Activated CD4-positive, alpha-beta T cell treated with anti-CD3 and anti-CD28 coated beads for 36 hours (primary cell): ENCODE measurements at places on chromosomes 5 and 9.
A peak's percentile ranks its signal among the peaks of the same experiment; 100 is the strongest.

DNA sequence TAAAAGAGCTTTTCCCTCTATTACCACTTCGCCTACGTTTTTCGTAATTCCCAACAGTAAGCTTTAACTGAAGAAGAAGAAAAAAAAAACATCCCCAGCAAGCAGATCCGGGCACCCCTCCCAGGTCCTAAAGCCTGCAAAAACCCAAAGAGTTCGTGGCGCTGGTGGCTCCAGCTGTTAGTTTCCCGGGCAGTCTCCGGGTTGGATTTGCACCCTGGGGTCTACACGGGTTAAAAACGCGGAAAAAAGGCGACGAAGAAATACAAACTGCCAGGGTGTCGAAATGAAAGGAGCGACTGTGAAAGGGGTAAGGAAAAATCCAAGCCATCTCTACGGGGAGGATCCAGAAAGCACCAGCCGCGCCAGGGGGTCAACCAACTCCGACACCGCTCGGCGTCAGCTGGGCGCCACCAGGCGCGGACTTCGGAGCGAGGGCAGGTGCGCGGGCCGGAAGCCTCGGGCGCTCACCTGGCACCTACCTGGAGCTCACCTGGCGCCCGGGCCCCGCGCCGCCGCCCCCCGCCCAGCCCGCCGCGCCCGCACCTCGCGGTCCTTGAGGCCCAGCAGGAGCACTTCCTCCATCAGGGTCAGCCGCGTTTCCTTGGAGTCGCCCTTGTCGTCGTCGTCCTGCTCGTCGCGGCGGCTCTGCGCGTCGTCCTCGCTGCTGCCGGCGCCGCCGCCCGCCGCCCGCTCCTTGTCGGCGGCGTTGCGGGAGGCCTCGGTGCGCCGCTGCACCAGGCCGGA, 680 bp downstream of the GOLPH3 start:
- peak; percentile 67 for DNase-seq

DNA sequence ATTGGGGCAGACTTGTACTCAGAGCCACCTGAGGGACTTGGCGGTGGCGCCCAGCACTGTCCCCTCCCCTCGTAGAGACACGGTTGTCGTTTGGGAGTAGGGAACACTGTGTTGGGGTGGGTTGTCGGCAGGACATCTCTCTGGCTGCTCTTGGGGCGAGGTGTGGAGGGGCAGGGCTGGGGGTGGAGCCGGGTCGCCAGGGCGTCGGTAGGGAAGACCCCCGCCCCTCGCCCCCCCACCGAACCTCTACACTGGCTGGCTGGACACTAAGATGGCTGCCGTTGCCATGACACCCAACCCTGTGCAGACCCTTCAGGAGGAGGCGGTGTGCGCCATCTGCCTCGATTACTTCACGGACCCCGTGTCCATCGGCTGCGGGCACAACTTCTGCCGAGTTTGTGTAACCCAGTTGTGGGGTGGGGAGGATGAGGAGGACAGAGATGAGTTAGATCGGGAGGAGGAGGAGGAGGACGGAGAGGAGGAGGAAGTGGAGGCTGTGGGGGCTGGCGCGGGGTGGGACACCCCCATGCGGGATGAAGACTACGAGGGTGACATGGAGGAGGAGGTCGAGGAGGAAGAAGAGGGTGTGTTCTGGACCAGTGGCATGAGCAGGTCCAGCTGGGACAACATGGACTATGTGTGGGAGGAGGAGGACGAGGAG, 778 bp downstream of the TRIM41 start:
- peak; percentile 73 for DNase-seq

- no peak for DNase-seq
Measured at GRCh38 chr5:81800797-81801196, 49.9 kb upstream of the SSBP2 start.

- DNase-seq, result no peak
Measured at GRCh38 chr5:169442403-169442874, 141.1 kb upstream of the SPDL1 start.

DNA sequence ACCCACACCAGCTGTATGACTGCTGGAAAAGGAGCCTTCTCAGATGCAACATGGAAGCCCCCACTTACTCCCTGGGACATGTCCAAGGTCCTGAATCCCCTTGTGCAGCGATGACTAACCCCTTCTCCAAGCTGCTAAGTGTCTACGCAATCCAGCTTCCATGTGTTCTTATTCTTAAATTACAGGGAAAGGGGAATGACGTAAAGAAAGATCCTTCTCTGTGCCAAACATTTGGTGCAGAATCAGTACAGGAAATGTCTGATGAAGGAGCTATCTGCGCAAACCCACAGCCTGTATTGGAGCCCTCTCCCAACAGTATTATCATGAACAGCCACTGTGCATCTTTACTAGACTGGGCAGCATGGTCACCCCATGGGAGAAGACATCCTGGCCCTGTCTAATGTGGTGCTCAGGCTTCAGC, 183.2 kb downstream of the FRMD3 start:
- no peak for DNase-seq

DNA sequence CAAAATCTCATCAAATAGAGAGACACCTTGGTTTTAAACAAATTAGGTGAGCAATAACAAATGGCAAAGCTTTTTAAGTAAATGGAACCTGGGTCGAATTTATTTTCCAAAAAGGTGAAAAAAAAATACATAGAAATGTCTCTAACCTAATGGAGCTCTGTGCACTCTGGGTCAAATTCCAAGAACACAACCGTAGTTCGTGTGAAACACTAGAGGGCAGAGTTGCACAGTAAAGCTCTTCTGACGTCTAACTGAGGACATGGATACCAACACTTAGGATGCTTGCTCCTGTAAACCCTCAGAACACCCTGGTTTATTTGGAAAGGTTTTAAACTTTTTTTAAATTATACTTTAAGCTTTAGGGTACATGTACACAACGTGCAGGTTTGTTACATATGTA, 18.9 kb downstream of the MARCHF11 start:
- peak; percentile 35 for DNase-seq

DNA sequence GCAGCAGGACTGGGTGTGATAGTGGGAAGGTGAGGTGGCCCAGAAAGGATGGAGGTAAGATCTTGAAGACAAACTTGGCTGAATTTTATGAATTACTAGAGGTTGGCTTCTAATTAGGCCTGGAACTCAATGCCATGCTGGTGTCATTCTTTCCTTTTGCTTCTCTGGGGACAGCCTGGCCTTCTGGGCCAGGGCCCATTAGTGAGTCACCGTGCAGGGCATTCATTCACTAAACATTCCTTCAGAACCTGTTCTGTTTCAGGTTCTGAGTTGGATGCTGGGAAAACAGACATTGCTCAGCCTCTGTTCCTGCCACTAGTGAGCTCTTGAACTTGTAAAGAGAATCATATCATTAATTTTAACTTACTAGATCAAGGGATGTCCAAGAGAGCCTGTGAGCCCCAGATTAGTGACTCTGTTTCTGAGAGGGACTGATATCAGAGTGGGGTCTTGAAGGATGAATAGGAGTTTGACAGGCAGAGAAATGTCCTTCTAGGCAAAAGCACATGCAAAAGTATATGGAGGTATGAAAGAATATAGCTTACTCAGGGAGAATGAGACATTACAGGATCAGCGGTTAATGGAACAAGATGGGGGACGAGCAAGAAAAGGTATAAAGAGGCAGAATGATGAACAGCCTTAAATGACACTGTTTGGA, 66.5 kb downstream of the LHX2 start:
- DNase-seq, result no peak

DNA sequence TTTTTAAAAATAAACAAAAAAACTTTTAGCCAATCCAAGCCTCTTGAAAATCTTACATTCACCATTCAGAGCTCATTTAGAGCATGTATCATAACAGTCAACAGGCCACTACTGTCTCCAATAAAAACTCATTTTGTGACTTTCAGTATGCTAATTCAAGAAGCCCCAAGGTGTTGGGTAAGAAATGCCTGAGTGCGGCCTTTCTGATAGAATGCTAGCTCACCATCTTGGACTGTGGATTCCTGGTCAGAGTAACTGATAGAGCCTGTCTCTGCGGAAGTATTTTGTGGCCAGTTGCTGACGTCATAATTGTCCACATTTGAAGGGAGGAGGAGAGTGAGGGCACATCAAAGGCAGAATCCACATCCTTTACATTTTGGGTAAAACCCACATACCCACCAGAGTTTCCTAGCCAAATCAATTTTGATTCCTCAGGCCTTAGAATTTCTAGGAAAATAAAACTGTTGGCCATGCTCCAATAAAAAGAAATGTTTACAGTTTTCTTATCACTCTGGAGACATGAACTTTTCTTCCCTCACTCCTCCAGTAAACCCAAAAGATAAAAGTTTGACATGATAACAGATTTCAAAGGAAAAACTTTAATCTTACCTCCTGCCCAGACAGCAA, 41.1 kb upstream of the ERCC6L2 start:
- no peak for DNase-seq

- DNase-seq, result no peak
Measured at GRCh38 chr5:174572591-174572990, 151.8 kb upstream of the MSX2 start.

- peak; percentile 25 for DNase-seq
Measured at GRCh38 chr9:133869674-133870405, 122.3 kb downstream of the VAV2 start.

- DNase-seq, result no peak
Measured at GRCh38 chr5:112117551-112117950, 301.5 kb downstream of the EPB41L4A start.

GRCh38 chr5:7445068-7445467, 49.1 kb downstream of the ADCY2 start:
- DNase-seq, result no peak

DNA sequence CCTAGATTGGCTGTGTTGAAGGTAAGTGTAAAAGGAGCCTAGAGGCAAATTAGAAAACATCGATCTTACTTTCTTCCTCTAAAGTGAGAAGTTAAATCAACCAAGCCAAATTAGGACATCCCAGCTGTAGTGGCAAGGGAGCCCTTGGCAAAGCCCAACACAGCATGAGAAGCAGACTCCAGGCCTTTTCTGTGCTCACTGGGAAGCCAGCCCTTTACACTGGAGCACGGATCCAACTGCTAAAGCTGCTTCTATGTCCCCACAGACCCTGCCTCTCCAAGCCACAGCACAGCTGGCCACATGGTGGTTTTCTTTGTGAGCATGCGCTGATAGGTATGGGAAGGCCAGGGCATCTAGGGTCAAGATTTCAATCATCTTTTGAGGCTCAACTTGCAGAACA, 94.1 kb downstream of the APBA1 start:
- no peak for DNase-seq

DNA sequence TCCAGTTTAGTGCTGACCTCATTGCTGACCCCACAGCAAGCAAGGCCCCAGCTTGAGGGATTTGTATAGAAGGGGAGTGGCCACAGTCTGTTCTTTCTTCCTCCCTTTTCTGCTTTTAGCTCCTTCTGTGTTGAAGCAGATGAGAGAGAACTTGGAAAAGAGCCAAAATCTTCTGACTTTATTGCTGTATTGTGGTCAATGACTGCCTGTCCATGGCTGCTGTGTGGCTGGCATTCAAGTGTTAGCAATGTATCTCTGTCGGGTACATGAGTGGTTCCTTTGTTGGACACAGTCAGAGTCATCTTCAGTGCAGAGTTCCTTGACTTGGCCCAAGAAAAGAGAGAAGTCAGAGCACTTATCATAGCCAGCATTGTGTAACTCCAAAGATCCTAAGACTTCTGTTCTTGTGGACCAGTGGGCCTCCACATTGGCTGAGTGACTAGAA, 154.1 kb downstream of the LRRC70 start:
- no peak for DNase-seq

- DNase-seq, result no peak
Measured at GRCh38 chr5:91190314-91190690, 192.8 kb downstream of the ARRDC3 start.

- DNase-seq, result peak; percentile 70
Measured at GRCh38 chr5:132747616-132748440, 602 bp downstream of the CCNI2 start.
